Esophagus squamous epithelium (tissue), 5 donors: ENCODE measurements at places on chromosomes 16 and 17.

DNA sequence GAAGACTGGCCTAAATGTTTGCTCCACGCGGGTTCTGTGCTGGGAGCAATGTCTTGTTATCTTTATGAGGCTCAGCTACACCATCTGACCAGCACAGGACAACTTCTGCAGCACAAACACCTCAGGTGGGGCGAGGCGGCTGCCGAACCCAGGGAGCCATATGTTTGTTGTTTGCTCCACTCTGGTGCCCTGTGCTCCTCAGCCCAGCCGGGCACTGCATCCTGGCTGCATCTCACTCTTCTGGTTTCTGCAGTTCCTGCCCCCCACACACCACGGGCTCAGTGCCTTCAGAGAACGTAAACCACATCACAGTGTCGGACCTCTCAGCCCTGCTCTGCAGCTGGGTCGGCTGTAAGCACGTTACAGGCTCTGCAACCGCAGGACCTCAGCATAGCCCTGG lies 32.4 kb downstream of the MXRA7 start:
- DNase-seq: no peak

DNA sequence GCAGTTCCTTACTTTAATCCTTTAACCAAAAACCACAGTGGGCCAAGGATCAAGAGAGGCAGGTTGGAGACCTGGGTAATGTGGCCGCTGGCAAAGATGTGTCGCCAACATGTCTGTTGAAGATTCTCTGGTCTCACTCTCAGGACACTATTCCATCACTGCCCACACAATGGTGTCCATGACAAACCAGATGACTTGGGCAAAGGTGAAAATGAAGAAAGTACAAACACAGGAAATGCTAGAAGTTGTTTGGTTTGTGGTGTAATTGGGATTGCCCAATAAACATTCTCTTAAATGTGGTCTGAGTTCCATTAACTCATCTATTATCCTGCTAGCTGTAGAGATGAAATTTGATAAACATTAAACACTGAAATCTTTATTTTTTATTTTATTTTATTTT lies 43.3 kb downstream of the SALL1 start:
- no peak for DNase-seq

DNA sequence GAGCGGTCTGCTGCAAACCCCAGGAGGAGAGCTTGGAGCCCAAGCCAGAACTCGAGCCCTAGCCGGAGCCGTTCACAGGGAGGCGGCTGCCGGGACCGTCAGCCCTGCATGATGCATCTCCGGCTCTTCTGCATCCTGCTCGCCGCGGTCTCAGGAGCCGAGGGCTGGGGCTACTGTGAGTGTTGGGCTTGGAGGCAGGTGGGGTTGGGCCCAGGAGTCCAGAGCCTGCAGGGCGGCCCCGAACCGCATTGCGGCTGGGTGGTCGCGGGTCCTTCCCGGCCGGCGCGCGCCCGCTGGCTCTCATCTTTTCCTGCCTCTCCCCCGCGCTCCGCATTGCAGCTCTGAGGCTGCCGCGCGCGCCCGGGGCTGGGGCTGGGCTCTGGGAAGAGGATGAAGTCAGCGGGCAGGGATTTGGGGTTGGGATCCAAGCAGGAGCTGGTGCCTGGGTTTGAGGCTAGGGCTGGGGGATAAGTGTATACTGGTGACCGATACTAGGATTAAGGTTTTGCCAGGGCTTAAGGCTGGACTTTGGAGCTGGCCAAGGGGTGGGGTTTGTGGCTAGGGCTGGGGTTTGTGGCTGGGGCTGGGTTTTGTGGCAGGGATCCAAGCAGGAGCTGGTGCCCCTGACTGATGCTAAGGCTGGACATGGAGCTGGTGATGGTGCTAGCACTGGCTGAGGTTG lies 532 bp downstream of the CNTNAP1 start:
- no peak for DNase-seq

- no peak for DNase-seq
Observed at GRCh38 chr17:36885771-36886377, 51.4 kb upstream of the LHX1 start.

DNA sequence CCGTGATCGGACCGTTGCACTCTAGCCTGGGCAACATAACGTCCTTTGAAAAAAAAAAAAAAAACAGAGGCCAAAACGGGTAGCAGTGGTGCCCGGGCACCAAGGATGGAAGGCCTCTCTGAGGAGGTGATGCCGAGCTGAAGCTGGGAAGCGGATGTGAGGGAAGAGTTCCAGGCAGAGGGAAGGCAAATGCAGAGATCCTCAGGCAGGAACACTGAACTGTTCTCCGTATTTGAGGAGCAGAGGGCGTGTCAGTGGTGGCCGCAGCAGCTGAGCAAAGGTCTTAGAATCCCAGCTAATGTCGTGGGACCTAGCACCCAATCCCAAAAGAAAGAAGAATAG lies 656 bp upstream of the KCTD13 start:
- DNase-seq: no peak

DNA sequence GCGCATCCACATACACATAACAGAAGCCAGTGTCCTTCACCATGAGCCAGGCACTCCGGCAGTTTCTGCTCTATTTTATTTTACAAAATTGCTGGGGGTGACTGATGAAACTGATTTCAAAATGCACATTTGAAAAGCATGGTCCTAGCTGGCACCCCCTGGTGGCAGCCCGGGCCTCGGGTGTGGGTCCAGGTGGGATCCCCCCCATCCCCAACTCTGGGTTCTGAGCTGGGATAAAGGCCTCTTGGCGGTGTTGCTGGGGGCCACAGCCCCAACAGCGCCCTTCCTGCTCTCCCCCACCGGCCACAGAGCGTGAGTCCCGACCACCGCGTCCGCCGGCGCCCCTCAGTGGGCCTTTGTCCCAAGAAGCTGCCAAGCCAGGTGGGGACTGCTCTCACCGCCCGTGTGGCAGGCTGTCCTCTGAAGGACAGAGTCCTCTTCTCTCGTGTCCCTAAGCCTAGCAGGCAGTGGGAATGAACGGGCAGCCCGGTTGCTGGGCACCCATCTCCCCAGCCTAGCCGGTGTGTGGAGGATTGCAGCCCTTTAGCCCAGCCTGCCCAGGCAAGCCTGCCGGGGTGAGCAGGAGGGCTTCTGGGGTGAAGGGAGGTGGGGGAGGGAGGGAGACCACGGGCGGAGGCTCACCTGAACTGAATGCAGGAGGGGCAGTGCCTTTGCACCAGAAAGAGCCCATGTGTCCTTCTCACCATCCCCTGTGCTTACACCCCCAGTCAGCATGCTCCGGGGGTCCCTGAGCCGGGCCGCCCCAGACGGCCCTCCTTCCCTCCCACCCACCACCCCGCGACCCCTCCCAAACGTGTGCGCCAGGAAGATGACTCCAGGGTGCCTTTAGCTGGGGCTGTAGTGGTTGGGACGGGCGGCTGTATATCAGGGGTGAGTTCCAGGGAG lies 898 bp downstream of the SNAI3 start:
- DNase-seq: no peak

- DNase-seq: no peak
Observed at GRCh38 chr17:8611619-8612298, 18.8 kb downstream of the MYH10 start.

DNA sequence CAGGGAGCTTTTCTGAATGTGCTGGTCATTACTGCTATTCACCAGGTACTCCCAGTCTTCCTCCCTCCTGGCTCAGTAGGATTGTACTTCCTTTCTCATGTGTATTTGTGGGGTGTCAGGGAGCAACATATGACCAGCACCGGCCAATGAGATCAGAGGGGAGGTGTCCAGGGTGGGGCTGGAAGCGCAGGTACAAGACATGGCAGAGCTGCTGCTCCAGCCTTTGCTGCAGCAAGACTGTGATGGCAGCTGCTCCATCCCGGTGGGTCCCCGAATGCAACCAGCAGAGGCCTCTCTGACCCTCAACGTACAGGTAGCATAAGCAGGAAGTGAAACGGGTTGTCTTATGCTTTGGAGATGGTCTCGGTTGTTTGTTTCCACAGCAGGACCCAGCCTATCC lies 53.8 kb upstream of the CACNG5 start:
- DNase-seq: no peak

DNA sequence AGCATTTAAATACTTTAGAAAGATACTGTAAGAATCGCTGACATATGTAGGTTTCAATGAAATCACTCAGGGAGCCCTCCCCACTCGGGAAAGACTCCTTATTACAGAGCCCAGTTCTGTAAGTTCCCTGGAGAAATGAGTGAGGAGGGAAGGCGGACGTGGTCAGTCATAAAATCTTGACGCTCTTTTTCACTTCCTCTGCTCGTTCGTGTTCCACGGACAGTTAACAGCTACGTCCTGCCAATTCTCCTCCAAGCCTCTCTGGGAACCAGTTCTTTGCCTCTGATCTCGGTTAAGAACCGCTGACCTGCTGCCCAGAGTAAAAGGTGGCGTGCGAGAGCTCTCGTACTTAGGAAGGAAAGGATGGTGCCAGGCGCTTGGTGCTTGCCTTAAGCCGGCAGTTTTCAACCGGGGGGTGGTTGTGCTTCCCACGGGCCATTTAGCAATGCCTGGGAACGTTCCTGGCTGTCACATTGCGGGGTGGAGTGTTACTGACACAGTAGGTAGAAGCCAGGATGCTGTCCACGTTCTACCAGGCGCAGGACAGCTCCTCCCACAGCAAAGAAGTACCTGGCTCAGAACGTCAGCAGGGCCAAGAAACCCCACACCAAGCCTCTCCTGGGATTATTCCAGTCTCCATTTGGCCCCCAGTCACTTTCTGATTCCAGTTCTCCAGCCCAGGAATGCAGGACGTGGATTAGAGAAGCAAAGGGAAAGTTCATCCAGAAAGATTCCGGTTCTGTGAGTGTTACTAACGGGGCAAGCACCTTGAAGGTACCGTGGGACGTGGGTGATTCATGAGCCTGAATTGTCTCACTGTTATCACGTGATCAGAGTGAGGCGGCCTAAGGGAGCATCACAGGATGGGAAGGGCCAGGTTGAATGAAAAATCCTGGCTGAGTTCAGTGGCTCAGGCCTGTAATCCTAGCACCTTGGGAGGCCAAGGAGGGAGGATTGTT lies 87.7 kb downstream of the MRM3 start:
- DNase-seq: no peak

- DNase-seq: no peak
Observed at GRCh38 chr17:77610518-77610893, 348.0 kb upstream of the TNRC6C start.

DNA sequence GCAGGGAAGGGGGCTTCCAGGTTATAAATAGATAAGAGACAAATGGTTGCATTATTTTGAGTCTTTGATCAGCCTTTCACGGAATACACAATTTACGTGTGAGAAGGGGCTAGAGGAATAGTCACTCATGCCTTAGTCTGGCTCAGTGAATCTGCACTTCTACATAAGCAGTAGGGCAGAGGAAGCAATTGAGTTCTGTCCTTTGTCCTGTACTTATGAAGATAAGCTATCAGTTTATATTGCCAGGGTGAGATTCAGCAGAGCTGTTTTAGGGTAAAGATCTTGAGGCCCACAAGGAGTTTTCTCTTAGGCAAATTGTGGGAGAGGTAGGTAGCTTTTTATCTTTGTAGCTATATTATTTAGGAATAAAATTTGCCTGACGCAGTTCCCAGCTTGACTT lies 33.3 kb downstream of the TOM1L1 start:
- no peak for DNase-seq

DNA sequence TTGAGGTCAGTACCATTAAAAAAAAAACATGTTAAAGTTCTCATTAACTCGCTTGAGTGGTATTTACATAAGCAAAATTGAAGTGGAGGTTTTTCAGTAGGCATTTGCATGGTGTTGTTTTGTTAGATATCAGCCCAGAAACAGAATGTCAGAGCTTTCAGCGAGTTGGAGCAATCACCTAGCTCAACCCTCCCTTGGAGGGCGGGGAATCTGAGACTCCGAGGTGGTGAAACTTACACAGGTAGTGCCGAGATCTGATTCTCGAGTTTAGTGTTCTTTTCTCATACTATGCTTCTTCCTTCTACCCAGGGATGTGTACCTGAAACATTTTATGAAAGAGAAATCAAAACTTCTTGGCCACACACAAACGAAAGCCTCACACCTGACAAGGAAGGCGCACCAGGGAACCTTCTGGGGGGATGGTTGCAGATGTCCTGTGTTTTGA lies 6.6 kb downstream of the SEC14L1 start:
- no peak for DNase-seq

DNA sequence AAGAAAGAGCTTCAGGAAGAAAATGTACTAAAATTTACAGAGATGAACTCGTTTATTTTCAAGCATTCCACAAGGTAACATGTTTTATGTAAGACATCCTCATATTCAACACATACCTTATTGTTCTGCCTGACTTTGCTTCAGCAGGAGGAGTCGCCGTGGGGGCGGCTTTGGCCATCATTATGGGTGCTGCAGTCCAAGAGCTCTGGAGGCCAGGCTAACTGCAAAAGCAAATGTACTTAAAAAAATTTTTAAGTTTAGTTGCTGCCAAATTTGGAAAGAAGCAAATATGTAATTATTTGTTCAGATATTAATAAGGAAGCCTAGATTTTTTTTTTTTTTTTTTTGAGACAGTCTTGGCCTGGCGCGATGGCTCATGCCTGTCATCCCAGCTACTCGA lies 4.1 kb upstream of the SPG7 start:
- DNase-seq: no peak

DNA sequence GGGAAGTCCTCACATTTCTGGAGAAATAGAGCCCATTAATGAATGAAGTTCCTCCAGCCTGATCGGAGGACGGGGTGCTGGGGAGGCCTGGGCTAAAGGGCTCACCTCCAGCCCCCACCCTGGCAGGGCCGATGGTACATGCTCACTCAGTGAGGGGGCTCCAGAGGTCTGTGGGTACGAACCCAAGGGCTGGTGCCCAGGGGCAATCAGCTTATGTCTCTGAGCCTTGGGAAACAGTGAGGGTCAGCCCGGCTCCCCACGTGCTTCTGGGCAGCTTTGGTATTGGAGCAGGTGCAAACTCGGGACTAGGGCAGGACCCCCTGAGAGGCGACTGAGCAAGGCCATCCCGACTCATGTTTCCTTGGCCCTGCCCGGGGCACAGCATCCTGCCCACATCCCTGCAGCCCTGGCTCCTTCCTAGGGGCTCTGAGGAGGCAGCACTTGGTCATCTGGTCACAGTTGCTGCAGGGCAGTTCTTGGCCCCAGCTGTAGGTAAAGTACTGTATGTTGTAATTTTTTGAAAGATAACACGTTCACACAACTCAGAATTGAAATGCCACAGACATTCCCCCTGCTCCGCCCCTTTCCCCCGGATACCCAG lies 969 bp upstream of the CETP start:
- no peak for DNase-seq

- no peak for DNase-seq
Observed at GRCh38 chr16:4018391-4018790, 97.9 kb downstream of the ADCY9 start.

- no peak for DNase-seq
Observed at GRCh38 chr16:67327743-67328142, 1.1 kb downstream of the LRRC36 start.

DNA sequence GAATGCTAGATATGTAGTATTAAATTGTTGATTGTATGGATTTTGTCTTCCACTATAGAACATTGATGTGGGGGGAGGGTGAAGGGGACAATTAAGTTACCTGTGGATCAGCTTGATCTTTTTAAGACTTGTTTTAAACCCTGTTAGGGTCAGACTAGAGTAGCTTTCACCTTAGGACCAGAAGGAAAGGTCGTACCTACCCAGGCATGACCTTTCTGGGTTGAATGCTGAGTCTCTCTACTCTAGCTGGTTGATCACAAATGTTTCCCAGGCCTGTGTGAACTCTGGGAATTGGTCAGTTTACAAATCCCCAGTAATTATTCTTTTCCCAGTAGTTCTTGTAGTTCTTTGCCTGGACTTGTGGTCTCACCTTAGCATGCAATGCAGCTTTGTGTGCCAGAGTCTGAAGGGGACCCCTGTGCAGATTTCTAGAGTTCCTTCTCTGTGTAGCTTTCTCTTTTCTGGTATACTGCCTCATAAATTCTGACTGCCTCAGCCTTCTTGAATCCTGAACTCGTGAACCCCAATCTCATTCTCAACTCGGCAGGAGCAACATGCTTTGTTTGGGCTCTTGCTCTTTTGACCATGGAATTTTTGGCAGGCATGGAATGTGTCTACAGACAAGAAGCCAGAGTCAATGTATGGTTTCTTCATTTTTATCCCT lies 54.1 kb downstream of the VMP1 start:
- no peak for DNase-seq
